Stimulated activated CD4-positive, alpha-beta T cell treated with anti-CD3 and anti-CD28 coated beads, Interleukin-1b, Interleukin-23, amount 100 ng/mL, for 1 hour (primary cell): ENCODE measurements at places on chromosomes 1 and 21.

DNA sequence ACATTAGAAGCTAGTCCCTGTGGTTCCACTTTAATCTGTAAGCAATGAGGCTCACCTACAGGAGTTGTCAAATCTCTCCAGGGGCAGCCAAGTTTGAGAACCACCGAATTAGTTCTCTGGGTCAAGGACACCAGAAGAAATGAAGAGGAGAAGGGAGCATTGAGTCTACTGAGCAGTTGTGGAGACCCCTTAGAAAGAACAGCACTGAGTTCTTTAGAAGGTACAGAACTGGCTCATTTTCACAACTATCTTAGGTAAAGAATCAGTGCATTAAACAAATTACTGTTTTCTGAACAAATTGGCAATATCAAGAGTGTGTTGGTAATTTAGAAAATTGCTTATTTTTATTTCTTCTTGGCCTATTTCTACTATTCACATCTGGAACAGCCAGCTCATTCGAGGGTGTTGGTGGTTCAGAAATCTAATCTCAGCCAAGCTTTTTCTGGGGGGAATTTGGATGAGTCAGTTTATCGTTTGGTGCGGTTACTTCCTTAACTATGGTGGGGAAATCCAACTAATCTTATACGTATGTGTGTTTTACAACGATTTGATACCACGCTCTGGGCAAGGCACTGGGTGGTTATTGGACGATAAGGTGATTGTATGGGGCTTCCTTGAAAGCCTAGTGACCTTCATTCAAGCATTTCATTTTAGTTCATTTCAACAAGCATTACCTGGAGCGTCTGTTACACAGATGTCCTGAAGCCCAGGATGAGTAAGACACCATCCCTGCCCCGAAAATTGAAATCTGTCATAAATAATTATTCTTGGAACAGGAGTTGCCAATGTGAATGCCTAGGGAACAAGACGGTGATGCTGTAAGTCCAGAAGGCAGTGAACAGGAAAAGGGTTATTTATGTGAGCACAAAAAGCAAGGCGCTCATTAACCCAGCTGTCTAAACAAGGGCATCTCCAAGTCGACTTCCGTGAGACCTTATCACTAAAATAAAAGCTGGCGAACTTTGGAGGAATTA lies 52.0 kb upstream of the TMPRSS2 start:
- no peak for DNase-seq

- no peak for DNase-seq
These were observed 118.8 kb downstream of the PSMG1 start for GRCh38 chr21:39064325-39065012.

GRCh38 chr1:3336641-3337630 lies 117.5 kb upstream of the ARHGEF16 start:
- DNase-seq, result no peak

DNA sequence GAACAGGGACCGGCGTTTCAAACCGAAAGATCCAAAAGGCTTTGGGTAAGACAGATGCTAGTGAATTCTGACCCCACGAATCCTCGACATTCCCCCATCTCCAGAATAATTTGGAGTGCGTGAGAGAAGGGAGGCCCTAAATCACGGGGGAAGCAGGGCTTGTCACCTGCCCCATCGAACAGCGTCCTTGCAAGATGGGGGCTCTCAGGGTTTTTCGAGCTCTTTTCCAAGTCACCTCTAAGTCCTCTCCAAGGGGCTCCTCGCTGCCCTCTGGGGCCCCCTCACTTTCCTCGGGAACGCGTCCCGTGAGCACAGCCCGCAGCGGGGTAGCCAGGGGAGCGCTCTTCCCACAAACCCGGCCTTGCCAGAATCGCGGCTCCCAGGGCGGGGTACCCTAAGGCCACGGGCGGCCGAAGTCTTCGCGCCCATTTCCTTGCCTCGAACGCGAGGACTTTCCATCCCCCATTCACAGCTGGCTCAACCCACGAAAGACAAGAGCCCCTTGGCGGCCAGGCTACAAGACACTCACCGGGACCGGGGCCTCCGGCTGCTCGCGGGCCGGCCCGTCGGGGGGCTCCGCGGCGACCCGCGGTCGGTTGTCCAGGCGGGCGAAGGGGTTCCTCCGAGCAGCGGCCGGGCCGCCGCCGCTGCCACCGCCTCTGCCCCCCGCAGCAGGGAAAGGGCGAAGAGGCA lies 546 bp downstream of the DONSON start:
- DNase-seq, result no peak

DNA sequence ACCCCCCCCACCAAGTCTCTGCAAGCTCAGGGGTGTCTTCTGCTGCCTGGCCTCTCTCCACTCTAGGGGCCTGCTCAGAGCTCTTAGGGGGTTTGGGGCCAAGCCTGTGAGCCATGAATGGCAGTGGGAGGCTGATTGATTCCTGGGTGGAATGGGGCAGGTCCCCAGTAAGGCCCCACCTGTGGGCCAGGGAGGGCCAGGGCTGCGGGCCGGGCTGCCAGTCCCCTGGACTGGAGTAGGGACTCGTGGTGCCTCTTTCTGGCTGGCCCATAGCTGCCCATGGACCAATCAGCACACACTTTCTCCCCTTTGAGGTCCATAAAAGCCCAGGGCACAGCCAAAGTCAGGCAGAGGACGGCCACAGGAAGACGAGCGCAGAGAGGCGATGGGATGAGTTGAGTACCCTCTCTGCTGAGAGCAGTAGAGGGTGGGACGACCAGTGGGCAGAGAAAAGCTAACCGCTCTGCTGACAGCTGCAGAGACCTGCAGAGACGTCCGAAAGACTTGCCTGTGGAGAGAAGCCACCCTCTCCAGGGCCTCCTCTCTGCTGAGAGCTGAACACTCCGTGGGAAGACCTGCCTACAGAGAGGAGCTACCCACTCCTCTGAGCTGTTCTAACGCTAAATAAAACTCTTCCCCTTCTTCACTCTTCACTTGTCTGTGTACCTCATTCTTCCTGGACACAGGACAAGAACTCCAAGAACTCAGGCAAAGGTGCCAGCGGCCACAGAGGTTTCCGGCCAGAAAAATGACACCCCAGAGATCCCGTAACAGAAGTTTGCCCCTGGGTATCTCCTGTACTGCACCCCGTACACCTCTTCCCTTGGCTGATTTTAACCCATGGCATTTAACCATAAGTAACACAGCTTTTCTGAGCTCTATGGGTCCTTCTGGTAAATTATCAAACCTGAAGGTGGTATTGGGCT lies 38.2 kb upstream of the TARDBP start:
- DNase-seq, result no peak

GRCh38 chr1:51070011-51070410 lies 32.0 kb upstream of the C1orf185 start:
- DNase-seq, result no peak

DNA sequence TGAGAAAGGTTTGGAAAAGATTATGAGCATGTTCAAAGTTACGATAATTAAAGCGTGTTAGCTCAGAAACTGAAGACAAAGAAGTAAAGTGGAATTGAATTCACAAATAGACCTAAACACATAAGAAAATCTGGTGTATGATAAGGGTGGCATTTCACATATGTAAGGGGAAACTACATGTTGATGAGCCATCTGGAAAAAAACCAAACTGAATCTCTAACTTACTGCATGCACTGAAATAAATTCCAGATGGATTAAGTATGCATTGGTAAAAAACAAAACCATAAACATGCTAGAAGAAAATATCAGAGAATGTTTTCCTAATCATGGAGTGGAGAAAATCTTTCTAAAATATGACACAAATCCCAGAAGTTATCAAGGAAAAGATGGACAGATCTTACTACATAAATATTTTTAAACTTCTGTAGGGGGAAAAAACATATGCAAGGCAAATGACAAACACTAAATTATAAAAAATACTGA lies 34.0 kb upstream of the CTPS1 start:
- no peak for DNase-seq

GRCh38 chr1:173195596-173196088 lies 11.5 kb downstream of the TNFSF4 start:
- no peak for DNase-seq

- no peak for DNase-seq
These were observed 157.6 kb downstream of the PGBD5 start for GRCh38 chr1:230268371-230269170.

DNA sequence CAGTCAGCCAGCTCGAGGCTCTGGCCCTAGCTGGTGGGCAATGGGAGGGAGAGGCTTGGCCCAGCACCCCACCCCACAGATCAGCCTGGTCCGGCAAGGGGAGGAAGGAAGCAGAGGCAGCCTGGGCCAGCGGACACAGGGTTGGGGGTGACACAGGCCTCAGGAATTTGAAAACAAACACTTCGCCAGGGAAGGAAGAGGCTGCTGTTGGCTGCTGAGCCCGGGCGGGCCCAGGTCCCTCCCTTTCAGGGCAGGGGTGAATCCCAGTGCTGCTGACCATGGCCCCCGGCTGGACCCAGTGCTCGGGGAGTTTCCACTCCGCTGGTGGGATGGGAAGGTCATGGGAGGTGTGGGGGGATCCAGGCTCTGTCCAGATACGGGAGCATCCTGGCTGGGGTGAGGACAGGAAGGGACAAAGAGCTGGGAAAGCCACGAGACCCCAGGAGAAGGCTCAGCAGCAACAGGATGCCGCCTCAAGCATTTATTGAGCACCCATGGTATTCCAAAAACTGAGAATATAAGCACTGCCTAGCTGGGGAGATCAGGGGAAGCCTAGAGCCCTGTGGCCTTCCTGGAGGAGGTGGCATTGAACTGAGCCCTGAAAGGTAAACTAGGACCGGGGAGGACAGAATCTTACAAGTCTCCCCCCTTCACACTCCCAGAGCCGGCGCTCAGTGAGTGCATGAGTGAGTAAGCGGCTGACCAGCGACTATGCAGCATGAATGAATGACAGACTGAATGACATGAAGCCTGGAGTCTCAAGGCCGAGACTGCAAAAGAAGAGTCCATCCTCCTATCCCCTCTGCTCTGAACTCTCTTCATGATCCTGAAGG lies 26.2 kb upstream of the EPHA2 start:
- no peak for DNase-seq

- DNase-seq, result no peak
These were observed 80.3 kb upstream of the GPR88 start for GRCh38 chr1:100457683-100458082.

DNA sequence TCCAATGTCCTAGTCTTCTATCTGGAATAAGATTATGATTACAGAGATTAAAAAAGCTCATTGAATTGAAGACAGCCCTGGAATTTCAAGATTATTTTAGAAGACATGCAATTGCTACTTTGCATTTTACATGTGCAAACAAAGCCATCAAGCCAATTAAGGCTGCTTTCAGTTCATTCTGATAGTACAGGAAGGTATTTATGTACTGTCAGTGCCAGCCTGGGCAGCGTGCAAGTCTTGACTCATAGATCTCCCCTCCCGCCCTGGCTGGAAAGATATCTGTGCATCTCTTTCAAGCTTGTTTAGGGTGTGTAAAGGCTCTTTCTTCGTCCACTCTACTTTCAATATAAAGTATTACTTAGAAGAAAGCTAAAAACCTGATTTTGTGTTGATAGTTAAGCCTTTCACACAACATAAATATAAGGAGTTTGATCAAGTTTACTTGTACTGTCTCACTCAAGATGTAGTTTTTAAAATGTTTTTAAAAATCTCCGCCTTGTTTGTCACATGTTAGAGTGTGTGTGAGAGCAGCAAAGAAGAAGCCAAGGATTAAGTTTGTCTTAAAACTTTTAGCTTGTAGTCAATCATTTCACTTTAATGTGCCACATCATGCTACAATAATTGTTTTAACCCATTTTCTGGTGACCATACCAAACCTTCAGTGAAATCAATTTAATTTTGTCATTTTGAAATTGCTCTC lies 13.6 kb upstream of the LYPLAL1 start:
- DNase-seq, result no peak
